ENCODE measurements at places on chromosomes 5 and 9.

GRCh38 chr5:149723374-149723773, 6.7 kb upstream of the PPARGC1B start:
- DNase-seq = no peak

DNA sequence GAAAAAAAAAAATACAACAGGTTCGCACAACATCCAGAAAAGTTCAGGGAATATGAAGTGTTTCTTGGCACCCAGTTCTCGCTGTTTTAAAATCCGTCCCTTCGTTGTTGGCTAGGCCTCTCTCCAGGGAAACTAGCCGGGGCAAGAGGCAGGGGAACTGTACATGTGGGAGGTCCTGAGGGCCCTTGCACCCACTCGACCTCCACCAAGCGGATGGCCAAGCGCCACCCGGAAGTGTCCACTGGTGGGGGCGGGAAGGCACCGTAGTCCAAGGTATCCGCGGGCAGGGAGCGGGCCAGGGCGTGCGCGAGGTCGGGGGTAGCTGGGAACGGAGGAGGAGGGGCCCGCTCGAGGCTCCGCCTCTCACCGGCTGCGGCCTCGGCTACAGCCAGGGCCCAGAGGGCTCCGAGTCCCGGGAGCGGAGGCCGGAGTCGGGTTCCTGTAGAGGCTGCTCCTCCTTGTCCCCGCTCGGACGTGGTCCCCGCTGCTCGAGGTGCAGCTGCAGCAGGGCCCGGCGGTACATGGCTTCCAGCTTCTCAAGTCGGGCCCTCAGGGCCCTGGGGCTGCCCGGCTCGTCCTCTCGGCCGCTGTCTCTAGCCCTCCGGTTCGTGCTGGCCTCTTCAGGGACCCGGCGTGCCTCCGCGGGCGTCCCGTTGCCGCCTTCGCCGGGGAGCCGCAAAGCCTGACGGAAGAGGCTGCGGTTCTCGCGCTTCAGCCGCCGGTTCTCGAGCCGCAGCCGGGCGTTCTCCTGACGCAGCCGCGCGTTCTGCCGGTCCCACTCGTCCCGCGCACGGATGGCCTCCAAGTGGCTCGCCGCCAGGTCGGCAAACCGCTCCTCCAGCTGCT, 720 bp downstream of the TUSC1 start:
- peak; percentile 96 for DNase-seq

- DNase-seq = no peak
Measured at GRCh38 chr5:142245786-142246185, 79.0 kb downstream of the SPRY4 start.

- DNase-seq = peak; percentile 64
Measured at GRCh38 chr5:133460172-133460758, 152.1 kb downstream of the FSTL4 start.

DNA sequence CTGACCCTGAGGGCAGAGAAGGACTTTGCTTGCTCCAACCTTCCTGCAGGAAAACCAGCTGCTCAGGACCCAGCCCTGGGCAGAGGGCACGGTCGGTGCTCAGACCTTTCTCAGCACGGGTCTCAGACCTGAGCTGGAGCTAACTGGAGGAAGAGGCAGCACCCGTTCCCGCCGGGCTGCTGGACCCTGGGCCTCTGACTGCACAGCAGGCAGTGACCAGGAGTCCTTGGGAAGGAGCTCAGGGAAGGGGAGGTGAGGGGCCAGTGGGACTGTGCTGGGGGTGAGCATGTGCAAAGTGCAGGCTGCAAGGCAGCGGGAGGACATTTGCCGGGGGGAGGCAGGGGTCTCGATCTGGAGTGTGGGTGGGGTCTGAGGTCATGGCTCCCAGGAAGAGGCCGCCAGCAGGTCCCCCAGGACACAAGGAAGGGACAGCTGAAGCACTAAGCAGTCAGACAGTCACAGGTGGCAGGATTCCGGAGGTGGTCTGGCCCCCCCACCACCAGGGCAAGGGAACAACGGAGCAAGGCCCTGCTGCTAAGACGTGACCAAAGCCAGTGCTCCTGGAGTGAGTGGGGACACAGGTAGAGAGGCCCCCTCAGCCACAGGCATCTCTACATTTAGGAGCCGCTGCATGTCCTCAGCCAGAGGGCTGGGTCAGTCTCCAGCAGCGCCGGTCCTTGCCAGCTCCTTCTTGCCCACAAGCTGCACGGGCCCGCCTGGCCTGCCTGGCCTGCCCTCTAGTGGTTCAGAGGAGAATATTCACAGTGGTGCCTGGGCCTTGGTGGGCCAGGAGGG, 4.8 kb upstream of the DPM2 start:
- DNase-seq = peak; percentile 94

- DNase-seq = no peak
Measured at GRCh38 chr5:58311526-58311925, 148.4 kb downstream of the PLK2 start.

- DNase-seq = no peak
Measured at GRCh38 chr5:14145435-14146334, 2.5 kb downstream of the TRIO start.

DNA sequence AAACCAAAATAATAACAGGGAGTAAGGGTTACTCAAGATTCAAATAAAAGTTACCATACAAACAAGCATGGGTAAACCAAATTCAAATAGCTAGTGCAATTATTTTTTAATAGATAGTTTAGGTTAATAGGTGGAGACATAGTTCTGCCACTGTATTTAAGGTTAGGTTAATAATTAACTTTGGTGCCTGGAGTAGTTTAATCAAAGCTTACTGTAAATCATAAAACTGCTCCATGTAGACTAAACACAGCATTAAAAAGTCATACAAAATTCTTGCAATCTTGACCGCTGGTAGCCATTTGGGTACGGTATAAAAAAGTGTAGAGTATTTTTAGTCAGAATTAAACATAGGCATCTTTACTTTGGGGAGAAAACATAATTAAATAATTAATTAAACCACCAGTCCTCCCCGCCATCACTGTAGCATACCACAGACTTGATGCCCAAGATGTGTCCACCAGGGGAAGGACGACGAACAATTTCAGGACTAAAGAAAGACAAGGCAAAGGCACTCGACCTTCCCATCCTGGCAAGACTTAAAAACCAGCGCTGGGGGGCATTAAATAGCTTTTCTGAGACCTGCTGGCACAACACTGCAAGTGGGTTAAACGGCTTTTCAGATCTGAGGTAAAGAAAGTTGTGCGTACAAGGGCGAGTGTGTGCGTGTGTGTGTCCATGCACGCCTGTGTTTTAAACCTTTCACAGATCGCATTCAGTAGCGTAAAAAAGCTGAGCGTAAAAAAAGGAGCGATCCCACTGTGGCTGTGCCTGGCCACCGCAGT, 2.9 kb downstream of the SEMA6A start:
- no peak for DNase-seq

DNA sequence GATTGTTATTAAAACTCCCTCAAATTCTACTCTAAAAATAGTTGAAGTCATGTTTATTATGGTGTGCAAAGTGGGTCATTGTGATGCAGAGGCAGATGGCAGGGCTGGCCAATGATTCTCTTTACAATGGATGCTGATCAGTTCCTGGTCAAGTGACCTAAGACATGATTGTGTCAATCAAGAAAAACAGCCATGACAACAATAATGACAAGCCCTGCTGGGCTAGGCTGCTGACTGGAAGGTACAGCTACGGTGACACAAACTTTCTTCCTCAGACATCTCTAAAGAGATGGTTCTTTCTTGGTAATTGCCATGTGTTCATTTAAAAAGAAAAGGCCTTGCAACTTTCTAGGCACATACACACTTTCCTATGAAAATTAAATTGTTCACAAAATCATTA, 3.6 kb downstream of the SLC24A2 start:
- no peak for DNase-seq

GRCh38 chr5:132962429-132963021, 909 bp downstream of the AFF4 start:
- DNase-seq = no peak

DNA sequence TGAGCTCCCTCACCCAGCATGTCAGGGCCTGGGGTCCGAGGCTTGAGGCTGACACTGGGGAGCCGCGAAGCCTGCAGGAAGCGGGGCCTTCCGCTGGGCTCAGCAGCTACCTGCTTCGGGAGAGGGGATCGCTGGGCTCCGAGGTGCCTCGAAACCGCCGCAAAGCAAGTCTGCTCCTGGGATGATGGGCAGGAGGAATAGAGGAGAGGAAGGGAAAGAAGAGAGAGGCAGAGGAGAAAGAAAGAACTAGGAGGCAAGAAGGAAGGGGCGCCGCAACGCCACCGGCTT, 1.5 kb upstream of the PRDM12 start:
- DNase-seq = no peak

DNA sequence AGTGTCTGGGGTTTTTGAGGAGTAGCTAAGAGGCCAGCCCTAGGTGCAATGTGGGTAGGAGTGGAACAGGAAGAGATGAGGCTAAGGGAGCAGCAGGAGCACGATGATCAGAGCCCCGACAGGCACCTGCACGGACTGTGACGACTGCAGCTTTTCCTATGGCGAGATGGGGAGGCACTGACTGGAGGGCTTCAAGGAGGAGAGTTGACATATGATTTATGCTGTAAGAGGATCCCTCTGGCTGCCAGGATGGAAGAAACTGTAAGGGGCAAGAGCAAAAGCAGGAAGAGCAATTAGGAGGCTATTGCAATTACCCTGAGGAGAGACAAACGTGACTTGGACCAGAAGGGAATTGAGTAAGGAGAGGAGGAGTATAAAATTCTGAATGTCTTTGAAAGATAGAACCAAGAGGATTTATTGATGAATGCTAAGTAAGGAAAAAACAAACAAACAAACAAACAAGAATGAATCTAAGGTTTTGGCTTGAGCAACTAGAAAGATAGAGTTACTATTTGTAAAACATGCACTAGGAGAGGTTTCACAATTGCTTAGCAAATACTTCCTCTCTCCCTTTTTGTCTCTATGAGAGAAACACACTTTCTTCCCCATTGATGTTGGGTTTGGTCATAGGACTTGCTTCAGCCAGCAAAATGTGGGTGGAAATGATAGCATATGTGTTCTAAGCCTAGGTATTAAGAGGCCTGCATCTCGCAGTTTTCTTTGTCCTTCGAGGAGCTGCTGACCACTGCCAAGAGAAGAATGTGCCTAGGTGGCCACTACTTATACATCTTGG, 32.9 kb downstream of the TRPC7 start:
- no peak for DNase-seq

DNA sequence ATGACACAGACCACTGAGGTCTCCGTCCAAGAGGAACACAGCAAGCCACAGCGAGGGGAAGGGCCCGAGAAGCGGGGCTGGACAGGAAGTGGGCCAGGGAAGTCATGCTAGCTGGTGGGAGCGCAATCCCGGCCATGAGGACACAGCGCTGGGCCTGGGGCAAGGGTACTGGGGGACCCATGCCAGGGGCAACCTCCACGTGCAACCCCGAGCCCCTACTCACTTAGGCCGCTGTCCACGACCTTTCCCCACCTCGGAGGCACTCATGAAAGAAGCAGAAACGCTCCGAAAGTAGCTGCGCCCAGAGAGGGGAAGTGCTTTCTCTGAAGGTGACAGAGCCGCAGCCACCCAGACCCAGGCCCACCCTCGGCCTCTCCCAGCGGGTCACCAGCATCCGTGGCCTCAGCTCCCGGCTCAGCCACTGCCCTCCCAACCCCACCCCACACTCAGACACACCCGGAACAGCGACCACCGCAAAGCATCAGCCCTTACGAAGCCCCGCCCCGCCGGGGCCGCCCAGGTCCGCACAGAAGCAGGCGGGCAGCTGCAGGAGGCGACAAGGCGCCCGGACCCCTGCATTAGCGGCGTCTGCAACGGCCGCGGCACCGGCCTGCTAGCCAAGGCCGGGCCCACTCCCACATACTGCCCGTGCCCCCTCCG, 782 bp downstream of the BICD2 start:
- peak; percentile 76 for DNase-seq

- DNase-seq = peak; percentile 52
Measured at GRCh38 chr9:33524306-33524947, 376 bp downstream of the ANKRD18B start.

DNA sequence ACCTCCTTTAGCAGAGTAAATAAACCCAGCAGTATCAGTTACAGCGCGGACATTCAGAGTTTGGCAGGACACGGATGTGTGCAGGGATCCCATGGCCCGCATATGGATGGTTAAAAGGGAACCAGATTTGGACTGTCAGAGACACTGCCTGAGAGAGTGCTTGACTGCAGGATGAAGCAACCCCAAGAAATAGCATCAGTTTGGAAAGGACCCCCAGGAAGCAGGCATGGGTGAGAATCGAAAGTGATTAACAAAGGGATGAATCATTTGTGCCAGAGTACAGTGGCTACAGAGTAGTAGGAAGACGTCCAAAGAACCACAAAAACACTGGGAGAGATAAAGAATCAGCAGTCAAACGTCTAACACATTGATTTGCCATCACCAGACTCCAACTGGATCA, 5.5 kb downstream of the C7 start:
- DNase-seq = no peak

GRCh38 chr5:138890644-138891043, 15.5 kb upstream of the LRRTM2 start:
- no peak for DNase-seq

- DNase-seq = no peak
Measured at GRCh38 chr9:18478501-18479361, 4.8 kb downstream of the ADAMTSL1 start.

GRCh38 chr5:34533582-34534522, 122.3 kb upstream of the RAI14 start:
- no peak for DNase-seq

DNA sequence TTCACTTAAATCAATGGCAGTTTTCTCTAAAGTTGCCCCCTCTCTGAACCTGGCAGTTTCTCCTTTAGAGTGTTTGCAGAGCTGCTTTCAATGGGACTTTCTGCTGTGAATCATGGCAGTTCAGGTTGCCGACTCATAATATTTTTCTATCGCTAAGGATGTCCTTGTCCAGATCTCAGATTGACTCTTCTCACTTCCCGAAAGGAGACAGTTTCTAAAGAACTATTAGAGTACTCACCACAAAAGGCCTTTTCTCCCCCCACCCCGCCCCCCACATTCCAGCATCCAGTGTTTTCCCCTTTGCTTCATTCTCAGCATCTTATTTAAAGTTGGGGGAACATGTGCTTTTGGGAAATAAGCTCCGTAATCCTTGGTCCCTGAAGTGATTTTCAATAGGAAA, 443.5 kb upstream of the KLF4 start:
- DNase-seq = no peak

GRCh38 chr9:21974722-21975409, 19.3 kb downstream of the CDKN2A start:
- peak; percentile 30 for DNase-seq

All from right cardiac atrium (tissue), 5 donors.